ENCODE measurements at places on chromosomes 12 and 14.

GRCh38 chr14:104396682-104397470, 182.7 kb upstream of the C14orf180 start:
- no peak for DNase-seq

GRCh38 chr14:51147183-51147582, 52.3 kb upstream of the TRIM9 start:
- no peak for DNase-seq

- DNase-seq, result no peak
Measured at GRCh38 chr14:91884664-91885063, 17.3 kb upstream of the TC2N start.

DNA sequence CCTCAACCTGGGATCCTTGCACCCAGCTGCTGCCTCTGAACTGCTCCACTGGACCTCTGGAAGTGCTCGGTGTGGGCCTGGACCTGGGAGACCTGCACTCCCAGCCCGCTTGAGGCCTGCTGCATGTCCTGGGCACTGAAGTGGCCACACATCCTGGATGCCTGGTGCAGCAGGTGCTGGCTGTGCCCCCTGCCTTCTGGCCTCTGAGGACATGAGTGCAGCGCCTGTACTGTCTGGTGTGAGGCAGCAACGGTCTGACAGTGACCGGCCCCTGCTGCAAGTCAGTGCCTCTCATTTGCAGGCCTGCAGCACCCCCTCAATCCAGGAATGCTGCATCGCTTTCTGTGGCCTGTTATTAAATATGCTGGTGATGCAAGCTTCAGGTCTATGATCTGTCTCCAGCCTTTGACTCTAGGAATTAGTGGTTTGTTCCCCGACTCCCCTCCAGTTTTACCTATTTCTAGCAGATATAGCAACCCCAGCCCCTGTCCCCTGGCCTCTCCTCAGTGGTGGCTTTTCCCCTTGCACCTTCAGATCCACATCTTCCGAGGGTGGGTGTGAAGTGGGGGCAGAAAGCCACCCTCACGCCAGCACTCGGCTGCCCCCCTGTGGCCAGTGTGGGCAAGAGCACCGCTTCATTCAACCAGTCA, 3.6 kb downstream of the SMIM41 start:
- no peak for DNase-seq

DNA sequence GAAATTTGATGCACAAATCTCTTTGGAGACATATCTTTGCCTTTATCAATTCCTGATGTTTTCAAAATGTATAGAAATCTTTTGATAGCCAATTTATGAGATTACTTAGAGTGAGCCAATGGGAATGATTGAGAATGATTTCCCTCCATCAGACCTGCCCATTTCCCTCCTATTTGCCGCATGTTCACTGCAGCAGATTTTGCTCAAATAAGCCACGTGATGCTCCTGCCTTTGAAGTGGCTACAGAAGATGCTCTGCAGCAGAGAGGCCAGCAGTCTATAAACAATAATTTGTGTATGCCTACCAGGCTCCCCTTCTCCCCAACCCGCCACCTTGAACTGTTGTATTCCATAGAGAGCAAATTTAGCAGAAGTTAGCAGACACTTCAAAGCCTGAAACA, 21.9 kb downstream of the WIF1 start:
- no peak for DNase-seq

GRCh38 chr12:107207931-107208525, 114.7 kb upstream of the CRY1 start:
- no peak for DNase-seq

GRCh38 chr14:66041582-66041981, 444.6 kb upstream of the CCDC196 start:
- DNase-seq, result no peak

GRCh38 chr12:2692080-2692479, 102.7 kb upstream of the FKBP4 start:
- no peak for DNase-seq

DNA sequence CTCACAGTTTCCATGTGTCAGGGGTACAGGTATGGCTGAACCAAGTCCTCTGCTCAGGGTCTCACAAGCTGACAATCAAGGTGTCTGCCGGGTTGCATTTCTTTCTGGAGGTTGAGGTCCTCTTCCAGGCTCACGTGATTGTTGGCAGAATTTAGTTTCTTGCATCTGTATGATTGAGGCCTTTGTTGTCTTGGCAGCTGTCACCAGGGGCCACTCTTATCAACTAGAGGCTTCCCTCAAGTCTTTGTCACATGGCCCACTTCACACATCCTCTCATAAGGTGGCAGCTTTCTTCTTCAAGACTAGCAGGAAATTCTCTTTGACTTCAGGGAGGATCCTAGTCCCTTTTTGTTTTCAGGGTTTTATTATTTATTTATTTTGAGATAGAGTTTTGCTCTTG, 46.0 kb upstream of the FOS start:
- no peak for DNase-seq

- no peak for DNase-seq
Measured at GRCh38 chr14:76329951-76330350, 46.0 kb upstream of the ESRRB start.

DNA sequence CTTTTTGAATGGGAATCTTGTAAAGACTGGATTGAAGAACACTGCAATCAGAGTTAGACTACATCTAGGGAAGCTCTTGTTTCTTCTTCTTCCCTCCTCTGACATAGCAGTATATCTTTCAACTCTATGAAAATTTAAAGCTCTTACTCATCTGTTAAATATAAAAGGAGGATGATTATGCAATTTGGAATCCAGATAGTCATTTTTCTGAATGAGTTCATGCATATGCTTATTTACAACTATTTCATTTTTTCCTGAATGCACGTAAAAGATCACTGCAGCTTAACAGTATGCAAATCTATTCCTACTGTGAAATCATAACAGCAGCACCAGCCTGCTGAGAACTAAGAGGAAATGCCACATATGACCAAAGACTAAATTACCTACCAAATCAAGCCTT, 133.5 kb upstream of the TMCC3 start:
- no peak for DNase-seq

- DNase-seq, result no peak
Measured at GRCh38 chr14:35883677-35884293, 57.6 kb downstream of the BRMS1L start.

GRCh38 chr12:14931791-14932560, 6.4 kb downstream of the ERP27 start:
- no peak for DNase-seq

All from ascending aorta (tissue), 2 donors.